Activated T-cell treated with anti-CD3 and anti-CD28 coated beads, Interleukin-2, amount 50 U/mL, for 48 hours (primary cell): ENCODE measurements at places on chromosomes 5 and 9.

- DNase-seq = no peak
Measured at GRCh38 chr9:128556926-128557634, 4.7 kb downstream of the SPTAN1 start.

DNA sequence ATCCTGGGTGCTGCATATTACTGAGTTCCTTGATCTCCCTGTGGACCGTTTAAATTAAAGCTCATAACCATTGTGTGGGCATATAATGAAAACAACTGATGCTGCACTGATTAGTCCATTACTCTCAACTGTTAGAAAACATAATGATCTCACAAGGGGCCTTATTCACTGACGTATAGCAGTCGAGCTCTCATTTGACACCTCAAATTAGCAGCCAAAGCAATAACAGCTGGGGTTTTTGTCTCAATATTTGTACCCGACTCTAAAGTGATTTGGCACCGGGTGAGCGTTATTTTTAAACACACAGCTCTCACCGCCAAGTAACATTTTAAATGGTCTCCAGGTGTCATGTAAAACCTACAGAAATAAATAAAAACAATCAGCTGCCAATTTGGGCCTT lies 252.2 kb upstream of the PANK3 start:
- DNase-seq = no peak

DNA sequence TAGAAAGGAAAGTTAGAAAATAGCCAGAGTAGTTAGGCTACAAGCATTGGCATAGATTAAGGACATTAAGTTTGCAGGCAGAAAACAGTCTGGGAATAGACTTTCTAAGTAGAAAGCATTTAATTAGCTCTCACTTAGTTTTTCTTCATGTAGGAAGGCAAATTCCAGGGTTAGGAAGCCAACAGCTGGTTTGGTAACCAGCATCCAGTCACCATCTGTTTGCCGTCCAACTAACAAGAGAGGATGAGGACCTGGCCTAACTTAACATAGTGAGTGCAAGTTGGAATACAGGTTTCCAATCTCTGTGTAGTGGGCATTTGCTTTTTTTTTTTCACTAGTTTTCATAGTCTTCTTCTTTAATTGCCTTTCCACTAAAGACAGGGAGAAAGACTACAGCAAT lies 121.7 kb upstream of the NR3C1 start:
- no peak for DNase-seq

DNA sequence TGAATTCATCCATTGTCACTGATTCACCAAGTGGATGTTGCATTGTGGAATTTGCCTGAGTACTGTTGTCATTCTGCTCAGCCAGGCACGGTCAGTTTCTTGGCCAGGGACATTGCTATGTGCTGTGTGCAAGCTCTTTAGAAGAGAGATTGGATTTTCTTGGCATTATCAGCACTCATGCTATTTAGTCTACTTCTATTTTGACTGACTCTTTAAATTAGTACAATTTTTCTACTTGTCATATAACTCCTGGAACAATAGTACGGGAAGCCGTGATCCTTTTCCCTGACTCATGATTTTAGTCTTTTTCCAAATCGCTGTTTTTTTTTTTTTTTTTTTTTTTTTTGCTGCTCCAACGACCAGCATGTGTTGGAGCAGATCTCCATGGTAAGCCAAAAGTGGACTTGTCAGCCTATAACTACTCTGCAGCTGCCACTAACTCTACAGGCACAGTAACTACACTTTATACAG lies 129.7 kb downstream of the CDC42SE2 start:
- no peak for DNase-seq

DNA sequence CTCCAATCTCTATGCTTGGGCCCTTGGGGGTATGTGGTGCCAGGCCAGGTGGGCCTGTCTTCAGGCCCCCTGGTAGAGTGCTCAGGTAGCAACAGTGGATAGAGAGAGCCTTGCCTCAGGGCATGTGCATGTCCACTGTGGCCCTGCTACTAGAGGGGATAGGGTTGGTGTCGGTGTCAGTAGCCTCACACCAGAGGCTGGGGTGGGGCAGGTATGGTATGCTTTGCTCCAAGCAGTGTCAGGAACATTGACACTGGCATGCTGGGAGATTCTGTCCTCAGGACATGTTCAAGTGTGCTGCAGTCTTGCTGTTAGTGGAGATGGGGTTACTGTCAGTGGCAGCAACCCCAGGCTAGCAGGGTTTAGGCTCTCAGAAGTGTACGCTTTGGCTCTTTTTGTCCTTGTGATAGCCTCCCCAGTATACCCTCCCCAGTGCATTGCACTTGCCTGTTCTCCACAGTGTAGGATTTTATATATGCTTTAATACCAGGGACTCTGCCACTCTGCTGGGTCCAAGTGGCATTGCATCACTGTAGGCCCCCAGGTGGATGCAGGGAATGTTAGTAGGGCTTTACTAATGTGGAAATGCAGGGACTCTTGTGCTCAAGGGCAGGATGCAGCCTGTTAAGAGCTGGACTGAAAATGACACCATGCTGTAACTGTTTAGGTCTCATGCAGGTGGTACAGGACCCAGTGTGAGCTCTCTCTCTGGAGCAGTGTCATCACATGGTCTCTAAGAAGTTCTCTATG lies 21.6 kb downstream of the RIC1 start:
- no peak for DNase-seq
